ENCODE measurements at places on chromosomes 5 and 9. TPM values are rescaled to one million over a fixed set of nuclear protein-coding genes. Genes with fewer than 3 reads are reported as not detected.

IFNA13 gene
- not detected for total RNA-seq

GZMA gene
- not detected for total RNA-seq

LMX1B gene
- total RNA-seq, result not detected

ANKRD31 gene
- 0.11 TPM for total RNA-seq

OR13D1 gene
- total RNA-seq, result not detected

FNBP1 gene
- total RNA-seq, result 40.3 TPM

PCDHA1 gene
- under 0.01 TPM for total RNA-seq

CDH18 gene
- 4.3 TPM for total RNA-seq

STING1 gene
- total RNA-seq, result 9.5 TPM

NTNG2 gene
- 3.5 TPM for total RNA-seq

GTF2H2 gene
- total RNA-seq, result 28.6 TPM

ANKHD1 gene
- total RNA-seq, result 87.2 TPM

ZNG1F gene
- total RNA-seq, result 9.1 TPM

NDUFAF2 gene
- 44.2 TPM for total RNA-seq

ALDH1A1 gene
- total RNA-seq, result 69.4 TPM

UAP1L1 gene
- total RNA-seq, result 28.3 TPM

LRRC70 gene
- total RNA-seq, result 1.4 TPM

C1QTNF3 gene
- total RNA-seq, result 1.4 TPM

ENTREP1 gene
- not detected for total RNA-seq

JAKMIP2 gene
- total RNA-seq, result 10.8 TPM

CFAP157 gene
- total RNA-seq, result under 0.01 TPM

TMC1 gene
- total RNA-seq, result 2.1 TPM

PCDHA6 gene
- 0.77 TPM for total RNA-seq

HSPB3 gene
- total RNA-seq, result 1.8 TPM

DNAJC25 gene
- total RNA-seq, result 9.6 TPM

GFPT2 gene
- total RNA-seq, result 24.2 TPM

PCDHGA6 gene
- 3.2 TPM for total RNA-seq

IL9 gene
- total RNA-seq, result not detected

PCDHGA9 gene
- 4.2 TPM for total RNA-seq

PROB1 gene
- total RNA-seq, result 1.00 TPM

SLC34A3 gene
- total RNA-seq, result not detected

GAS1 gene
- 40.2 TPM for total RNA-seq

FAM163B gene
- total RNA-seq, result not detected

HMHB1 gene
- not detected for total RNA-seq

SPINK4 gene
- not detected for total RNA-seq

ROPN1L gene
- total RNA-seq, result 0.37 TPM

MCCC2 gene
- total RNA-seq, result 10.6 TPM

TLX3 gene
- total RNA-seq, result not detected

LYSMD3 gene
- total RNA-seq, result 31.5 TPM

NR4A3 gene
- total RNA-seq, result 0.25 TPM

RPS14 gene
- 3,806 TPM for total RNA-seq

NOTCH1 gene
- total RNA-seq, result 24.4 TPM

ZNF474 gene
- total RNA-seq, result 0.11 TPM

HACD4 gene
- total RNA-seq, result 9.1 TPM

NAA35 gene
- 28.0 TPM for total RNA-seq
